ENCODE measurements at places on chromosomes 3 and 15. TPM values are rescaled to one million over a fixed set of nuclear protein-coding genes. Genes with fewer than 3 reads are reported as not detected.

GLCE gene
- total RNA-seq = 7.0 TPM

P2RY1 gene
- 25.1 TPM for total RNA-seq

TICRR gene
- 19.2 TPM for total RNA-seq

SATB1 gene
- 8.9 TPM for total RNA-seq

TOPBP1 gene
- total RNA-seq = 44.3 TPM

PEX11A gene
- 1.3 TPM for total RNA-seq

MYRIP gene
- total RNA-seq = 7.8 TPM

PAK6 gene
- 8.4 TPM for total RNA-seq

PP2D1 gene
- total RNA-seq = not detected

SSUH2 gene
- total RNA-seq = not detected

ARNT2 gene
- total RNA-seq = 1.5 TPM

MYZAP gene
- total RNA-seq = 0.81 TPM

GOLGA8S gene
- not detected for total RNA-seq

CADPS gene
- 7.1 TPM for total RNA-seq

TEX55 gene
- total RNA-seq = not detected

- no peak for DNase-seq
These were observed 94.4 kb downstream of the DTWD1 start for GRCh38 chr15:49715211-49715610.

DNA sequence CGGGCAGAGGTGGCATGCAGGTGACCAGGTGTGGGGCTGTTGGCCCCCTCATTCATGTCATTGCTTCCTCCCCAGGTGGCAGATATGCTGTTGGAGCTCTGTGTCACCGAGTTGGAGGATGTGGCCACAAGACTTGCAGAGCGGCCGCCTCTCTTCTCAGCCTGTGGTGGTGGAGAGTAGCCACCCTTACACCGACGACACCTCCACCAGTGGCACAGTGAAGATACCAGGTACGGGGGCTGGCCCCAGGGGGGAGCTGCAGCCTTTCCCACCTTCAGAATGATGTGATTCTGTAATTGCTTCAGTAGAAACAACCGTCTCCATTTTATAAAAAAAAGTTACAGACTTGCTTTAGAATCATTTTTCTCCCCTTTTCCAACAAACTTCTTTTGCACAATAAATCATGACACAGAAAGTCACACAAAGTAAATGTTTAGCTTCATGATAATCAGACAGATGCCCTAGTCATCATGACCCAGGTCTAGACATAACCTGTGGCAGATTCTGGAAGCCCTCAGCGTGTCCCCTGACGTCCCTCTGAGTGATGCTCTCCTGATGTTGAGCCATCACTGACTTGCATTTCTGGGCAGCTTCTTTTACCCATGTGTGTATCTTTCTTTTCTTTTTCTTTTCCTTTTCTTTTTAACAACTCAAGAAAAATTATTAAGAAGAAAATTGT, 76.0 kb upstream of the FAN1 start:
- no peak for DNase-seq

DNA sequence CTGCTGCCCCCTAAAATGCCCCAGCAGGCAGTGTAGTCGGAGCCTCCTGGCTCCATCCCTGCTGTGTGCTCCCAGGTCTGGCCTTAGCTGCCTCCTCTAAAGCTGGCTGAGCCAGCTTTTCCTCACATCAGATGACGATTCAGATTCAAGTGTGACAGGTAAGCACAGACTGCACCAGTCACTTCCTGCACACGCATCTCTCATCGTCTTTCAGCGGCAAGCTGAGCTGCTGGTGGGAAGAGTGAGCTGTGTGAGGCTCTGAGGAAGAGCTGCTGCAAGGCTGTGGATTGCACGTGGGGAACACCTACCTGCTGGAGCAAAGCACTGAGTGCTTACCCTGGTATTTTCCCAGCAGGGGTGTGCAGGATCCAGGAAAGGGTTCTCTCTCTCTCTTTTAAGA, 88.4 kb upstream of the RPL32 start:
- DNase-seq = no peak

- no peak for DNase-seq
These were observed 86.6 kb downstream of the FNDC3B start for GRCh38 chr3:172125963-172126457.

DNA sequence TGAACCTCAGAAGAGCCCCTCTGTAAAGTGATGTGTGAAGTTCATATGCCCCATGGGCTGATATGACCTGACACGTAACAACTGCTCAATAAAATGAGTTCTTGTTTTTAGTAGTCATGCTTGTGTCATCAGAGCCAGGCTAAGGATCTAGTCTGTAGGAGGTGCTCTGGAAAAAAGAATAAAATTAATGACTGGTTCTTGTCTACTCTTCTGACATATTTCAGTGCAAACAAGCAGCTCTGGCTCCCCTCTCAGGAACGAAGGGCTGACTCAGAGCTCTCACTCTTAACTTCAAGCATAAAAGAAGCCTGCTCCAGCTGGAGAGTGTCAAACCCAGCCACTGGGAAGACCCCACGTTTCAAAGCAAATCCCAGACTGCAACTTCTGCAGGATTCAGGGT, 77.0 kb downstream of the LRIG1 start:
- no peak for DNase-seq

- no peak for DNase-seq
These were observed 434.2 kb upstream of the SUCLG2 start for GRCh38 chr3:68088636-68089035.

- DNase-seq = no peak
These were observed 76.1 kb downstream of the ARNT2 start for GRCh38 chr15:80480171-80480811.

GRCh38 chr3:9553948-9554513, 409 bp upstream of the LHFPL4 start:
- no peak for DNase-seq

GRCh38 chr3:184228376-184229137, 828 bp upstream of the VWA5B2 start:
- DNase-seq = no peak

- DNase-seq = no peak
These were observed 182.8 kb downstream of the KCNAB1 start for GRCh38 chr3:156303001-156303707.

- no peak for DNase-seq
These were observed 82.4 kb downstream of the EBLN2 start for GRCh38 chr3:73143821-73144237.

DNA sequence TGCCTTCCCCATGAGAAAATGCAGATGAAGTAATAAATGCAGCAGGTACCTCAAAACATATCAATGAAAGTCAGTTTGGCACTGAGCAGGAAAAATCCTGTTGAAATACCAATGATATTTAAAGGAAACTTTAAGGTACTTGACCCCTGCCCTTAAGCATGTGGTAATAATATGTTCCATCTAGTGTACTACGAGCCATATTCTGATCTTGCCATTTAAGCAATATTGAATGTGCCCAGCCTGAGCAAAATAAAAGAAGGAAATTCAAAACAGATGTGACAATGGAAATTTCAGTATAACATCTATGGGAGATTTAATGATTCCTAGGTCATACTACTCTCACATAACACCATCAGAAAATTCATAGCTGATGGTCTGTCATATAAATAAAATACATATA, 191.8 kb upstream of the CGNL1 start:
- DNase-seq = no peak

DNA sequence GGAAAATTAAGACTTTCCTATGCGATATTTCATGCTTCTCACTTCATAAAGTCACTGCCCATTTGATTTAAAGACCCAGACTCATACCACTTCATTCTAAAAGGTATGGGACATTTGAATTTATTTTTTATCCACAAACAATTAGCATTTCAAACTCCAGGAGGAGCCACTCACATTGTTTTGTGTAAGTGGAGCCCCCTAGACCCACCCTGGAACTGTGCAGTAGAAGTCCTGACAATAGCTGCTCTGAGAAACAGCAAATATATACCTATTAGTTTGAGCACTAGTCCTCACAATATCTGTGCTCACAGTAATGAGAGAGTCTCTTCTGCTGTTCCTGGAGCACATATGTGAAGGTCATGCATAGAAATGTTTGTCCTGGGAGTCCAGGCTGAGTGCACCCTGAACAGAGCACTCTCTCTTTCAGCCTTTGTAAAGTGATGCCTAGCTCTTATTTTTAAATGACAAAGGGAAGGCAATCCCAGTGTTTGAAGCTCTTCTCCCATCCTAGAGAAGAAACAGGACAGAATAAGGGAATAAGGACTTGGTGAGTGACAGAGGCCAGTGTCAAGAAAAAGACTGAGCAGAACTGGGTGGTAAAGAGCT, 127.5 kb upstream of the STRIT1 start:
- DNase-seq = peak; percentile 7

- no peak for DNase-seq
These were observed 83.1 kb downstream of the DIPK2A start for GRCh38 chr3:144054766-144055165.

- DNase-seq = no peak
These were observed 22.8 kb downstream of the SIDT1 start for GRCh38 chr3:113555138-113555537.

- DNase-seq = no peak
These were observed 42.8 kb downstream of the TSC22D2 start for GRCh38 chr3:150450916-150451315.

GRCh38 chr15:36748366-36749115, 169.1 kb downstream of the CDIN1 start:
- no peak for DNase-seq

DNA sequence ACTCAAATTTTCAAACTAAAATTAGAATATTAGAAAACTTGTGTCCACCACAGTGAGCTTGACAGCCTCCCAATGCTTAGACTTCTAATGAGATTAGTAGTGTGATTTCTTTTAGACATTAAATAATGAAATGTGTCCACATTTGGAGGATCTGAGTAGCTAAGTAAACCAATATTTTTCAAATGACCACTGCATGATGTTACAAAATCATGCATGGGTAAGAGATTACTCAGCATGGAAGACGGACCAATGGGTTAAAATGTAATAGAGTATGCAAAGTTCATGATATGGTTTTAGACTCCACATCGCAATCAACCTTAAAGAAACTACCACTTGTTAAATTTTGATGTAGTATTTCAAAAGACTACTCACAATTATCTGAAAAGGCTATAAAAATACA, 130.6 kb downstream of the IMPG2 start:
- no peak for DNase-seq

All from H7 (cell line).